GM04504 (cell line): ENCODE measurements at places on chromosomes 12 and 14.
A peak's percentile ranks its signal among the peaks of the same experiment; 100 is the strongest.

GRCh38 chr12:52057638-52058576, 6.7 kb downstream of the NR4A1 start:
- no peak for DNase-seq

DNA sequence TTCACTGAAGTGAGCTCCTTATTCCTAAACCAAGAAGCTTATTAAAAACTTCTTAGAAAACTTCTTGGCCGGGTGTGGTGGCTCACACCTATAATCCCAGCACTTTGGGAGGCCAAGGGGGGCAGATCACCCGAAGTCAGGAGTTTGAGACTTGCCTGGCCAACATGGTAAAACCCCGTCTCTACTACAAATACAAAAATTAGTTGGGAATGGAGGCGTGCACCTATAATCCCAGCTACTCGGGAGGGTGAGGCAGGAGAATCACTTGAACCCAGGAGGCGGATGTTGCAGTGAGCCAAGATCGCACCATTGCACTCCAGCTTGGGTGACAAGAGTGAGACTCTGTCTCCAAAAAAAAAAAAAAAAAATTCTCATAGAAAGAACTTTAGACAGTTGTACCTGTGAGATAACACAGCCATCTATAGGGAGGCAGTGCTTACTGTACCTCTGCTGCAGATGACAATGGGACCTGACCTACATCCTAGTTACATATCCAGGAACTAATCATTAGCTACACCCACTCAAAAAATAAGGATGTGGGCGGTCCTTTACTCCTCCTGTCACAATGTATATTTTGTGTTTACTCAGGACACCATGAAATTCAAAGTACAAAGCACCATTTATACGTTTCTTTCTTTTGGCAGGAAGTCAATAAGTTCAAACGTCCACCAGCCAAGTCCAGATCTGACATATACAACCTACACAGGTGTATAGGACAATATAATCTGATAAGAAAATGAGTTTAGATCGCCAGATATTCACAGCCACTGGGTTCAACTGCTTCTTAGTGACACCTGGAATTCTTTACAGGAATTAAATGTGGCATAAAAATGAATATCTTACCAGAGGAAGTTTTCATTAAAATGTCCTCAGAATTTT, 14.9 kb downstream of the STXBP6 start:
- no peak for DNase-seq

DNA sequence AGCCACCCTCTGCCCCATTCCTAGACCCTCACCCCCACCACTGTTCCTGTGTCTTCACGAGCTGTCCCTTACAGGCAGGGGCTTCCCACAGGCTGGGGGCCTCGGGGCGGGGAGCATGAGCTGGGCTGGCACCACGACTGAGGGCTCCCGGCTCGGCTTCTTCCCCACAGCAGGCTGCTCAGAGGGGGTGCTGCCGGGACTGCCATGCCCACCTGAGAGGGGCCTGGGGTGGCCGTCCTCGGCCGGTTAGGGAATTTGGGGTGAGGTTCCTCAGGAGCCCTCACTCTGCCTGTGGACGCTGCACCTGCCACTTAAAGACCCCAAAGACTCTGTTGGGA, 6.8 kb downstream of the SLC25A47 start:
- DNase-seq, result no peak

DNA sequence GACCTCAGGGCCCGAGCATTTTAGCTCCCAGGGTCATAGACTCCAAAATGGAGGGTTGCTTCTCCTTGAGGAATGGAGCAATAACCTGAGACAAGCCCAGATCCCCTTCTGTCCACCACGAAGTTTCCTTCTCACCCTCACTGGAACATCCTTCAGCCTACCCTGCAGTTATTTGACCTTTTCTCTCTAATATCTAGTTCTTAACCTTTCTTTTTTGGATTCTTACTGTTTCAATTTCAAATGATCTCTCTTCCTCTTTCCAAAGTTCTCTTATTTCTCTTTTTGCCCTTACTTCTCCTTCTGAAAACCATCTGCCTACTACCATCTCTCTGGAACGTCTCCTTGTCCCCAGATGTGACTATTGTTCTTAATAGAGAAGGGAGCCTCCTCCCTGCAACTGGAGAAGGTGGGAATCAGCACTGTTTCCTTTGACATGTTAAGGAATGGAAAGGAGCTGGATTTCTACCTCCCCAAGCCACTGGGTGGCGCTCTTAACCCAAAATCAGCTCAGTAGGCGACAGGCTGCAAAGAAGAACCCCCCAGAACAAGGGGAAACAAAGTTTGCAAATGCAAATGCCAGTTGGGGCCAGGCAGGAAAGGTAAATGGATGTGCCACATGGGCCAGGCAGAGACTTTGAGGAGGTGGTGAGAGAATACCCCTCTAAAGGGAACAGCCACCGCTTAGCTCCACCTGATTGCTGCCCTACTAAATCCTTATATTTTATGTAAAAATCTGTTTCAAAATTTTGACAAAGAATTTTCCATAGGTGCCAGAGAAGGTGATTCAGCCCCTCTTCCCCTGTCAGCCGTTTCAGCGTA, 22.4 kb upstream of the PDE1B start:
- no peak for DNase-seq

- peak; percentile 88 for DNase-seq
Measured at GRCh38 chr12:121786440-121786825, 7.1 kb downstream of the RHOF start.

GRCh38 chr14:50447461-50447860, 50.8 kb upstream of the CDKL1 start:
- DNase-seq, result no peak

GRCh38 chr12:75337905-75338304, 3.4 kb downstream of the GLIPR1L1 start:
- DNase-seq, result no peak

DNA sequence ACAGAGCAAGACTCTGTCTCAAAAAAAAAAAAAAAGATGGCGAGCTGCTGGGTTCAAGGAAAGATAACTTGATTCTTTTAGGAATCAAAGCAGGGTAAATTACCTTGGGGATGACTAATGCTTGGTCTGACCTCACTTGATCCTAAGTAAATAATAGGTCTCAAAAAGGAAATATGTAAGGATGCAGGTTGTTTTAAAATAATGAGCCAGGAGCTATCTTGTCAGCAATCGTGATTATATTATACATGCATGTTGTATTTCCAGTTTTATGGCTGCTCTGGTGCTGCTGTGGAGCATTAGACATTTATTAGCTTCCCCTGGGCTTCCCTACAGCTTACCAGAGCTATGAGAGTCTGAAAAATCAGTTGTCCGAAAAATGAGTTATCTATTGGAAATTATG, 2.6 kb downstream of the EIF2B2 start:
- no peak for DNase-seq

DNA sequence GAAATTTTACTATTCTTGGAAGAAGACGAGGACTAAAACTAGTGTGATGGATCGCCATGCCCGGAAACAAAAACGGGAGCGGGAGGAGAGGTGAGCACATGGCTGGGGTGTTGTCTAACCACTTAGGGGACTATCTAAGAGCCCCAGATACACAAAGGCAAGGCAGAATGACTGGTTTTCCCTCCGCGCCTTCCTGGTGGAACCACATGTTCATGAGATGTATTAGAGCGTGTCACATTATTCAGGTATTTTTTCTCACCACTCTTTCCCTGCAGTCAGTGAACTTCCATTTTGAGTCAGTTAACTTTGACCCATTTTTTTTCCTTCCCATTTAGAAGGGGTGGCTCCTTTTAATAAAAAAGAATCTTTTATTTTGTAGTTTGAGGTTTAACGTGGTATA, 68.8 kb upstream of the TRAF3 start:
- no peak for DNase-seq

DNA sequence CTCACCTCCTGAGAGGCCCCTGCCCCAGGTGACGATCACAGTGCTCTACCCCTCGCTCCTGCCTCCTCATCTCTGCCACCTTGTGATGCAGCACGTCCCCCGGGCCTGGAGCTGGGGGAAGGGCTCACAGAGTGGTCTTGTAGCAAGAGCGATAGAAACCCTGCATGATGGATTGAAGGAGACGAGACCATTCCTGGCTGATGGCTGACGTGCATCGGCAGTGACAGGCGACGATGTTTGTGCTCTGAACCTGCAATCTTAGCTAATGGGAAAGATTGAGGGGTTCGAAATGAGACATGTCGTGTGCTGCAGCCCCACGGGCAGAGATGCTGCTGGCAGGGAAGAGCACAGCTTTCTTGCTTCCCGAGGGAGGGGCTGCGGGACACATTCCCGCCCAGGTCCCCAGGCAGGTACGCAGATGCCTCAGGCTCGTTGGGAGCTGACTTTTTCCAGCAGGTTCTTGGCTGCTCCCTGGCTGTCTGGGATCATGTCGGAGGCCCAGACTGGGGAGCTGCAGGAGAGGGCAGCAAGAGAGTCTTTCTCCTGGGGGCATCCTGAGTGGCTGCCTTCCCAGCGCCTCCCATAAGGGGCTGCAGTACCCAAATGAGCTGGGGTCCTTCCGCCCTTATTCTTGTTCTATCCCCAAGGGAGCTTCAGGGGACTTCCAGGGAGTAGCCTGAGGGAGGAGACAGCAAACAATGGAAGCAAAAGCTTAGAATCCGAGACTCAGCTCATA, 38.7 kb upstream of the GPATCH2L start:
- DNase-seq, result no peak

GRCh38 chr14:76015668-76016067, 30.1 kb downstream of the IFT43 start:
- no peak for DNase-seq

DNA sequence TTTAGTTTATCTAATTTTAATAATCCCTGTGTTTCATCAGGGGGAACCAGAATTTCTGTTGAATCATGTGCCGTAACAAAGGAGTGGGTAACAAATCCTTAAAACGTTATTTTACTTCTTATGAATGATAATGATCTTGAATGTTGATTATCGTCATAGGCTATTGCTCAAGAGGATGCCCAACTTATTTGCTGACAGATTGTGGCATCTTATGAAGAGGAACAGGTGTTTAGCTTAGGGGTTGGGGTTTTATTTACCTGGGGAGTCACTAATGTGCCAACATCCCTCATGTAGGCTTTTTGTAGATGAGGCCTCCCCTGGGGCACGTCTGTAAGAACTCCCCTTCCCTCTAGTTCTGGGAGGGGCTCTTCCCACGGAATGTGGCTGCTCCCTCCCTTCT, 32.4 kb upstream of the TMX1 start:
- no peak for DNase-seq

GRCh38 chr12:113403435-113404415, at the start of gene SDS:
SDS (minus strand) TSS chr12:113403887; CDS start chr12:113399708, 4,179 bp downstream.
- DNase-seq, result no peak

GRCh38 chr14:32341947-32342846, 13.1 kb downstream of the AKAP6 start:
- no peak for DNase-seq

GRCh38 chr14:72129291-72129690, 197.1 kb downstream of the RGS6 start:
- DNase-seq, result no peak

DNA sequence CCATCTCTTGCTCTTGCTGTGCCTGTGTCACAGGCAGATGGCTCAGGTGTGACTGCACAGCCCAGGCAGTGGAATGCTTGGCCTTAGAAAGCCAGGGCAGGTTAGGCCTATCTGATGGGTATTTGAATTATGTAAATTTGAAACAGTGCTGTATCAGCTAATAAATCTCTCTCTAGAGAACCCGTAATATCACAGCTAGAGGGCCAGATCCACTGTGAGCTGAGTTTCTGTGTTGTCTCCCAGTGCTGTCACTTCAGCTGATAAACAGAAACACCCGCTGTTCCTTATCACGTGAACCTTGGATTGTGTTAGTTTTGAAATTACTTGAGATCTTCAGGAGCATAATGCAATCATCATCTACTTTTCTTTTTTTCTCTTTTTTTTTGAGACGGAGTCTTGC, 21.5 kb upstream of the ALDH2 start:
- no peak for DNase-seq

GRCh38 chr14:97177016-97177415, 379.8 kb downstream of the VRK1 start:
- no peak for DNase-seq

DNA sequence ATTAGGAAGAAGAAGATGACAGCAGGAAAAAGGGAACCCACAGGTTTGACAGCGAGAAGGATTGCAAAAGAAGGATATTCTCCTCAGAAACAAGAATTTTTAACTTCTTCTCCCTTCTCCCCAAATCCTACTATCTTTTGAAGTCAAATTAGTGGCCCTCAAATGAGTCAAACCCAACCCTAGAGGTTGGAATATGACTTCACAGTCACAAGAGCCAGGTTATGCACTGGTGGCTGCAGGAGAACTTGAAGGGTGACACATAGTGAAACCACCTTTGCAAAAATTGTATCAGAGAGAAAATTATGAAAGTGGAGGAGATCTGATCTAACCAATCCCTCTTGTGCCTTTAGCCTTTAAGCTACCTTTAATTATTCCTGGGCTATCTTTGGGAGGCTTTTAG, 386.2 kb upstream of the CCDC196 start:
- DNase-seq, result no peak

DNA sequence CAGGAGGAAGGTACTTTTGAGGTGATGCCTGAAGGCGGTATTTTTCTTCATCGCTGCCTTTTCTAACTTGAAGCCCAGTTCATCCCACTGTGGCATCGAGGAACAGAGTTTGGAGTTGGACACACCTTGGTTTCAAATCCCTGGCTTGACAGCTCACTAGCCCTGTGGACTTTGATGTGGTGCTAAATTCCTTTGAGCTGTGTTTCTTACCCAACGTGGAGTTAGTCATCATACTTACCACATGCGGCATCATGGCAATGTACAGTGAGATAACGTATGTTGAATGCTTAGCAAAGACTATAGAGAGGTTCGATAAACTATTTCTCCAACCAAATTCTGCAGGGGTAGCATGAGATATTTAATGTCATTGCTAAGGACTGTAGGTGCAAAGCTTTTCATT, 3.4 kb downstream of the PLEKHG3 start:
- DNase-seq, result no peak

- no peak for DNase-seq
Measured at GRCh38 chr14:36582011-36582873, at the start of gene NKX2-8. NKX2-8 (minus strand) TSS chr14:36582614; CDS start chr14:36582389, 225 bp downstream.

DNA sequence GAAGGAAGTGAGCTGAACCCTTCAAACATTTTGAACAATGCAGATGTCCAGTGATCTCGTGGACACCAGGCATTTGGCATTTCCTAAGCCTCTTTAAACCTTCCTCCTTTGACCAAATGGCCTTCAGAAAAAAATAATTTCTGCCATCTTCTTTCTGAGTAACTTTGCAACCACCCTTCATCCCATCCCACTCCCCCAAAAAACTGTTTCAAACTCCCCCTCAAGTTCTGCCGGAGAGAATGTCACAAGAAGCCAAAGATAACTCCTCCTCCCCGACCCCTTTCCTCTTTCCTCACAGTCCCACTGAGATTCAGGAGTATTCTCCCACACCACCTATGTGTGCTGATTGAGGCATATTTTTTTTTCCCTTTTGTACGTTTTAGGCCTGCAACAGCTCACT, 1.7 kb downstream of the KSR2 start:
- no peak for DNase-seq

DNA sequence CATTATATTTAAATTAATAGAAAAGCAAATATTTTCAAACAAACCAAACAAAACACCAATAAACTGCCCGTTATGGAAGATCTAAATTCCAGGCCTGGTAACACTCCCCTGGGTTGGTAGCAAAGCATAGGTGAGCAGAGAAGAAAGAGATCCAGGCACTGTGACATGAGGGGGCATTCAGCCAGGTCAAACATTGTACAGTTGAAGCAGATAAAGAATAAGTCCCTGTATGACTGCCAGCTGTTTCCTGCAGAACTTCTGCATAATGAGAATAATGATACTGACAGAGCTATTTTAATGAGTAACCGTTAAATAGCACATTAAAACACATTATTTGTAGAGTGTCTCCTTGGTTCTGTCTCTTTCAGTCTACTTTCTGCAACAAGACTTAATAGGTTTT, 35.4 kb downstream of the SLC38A1 start:
- DNase-seq, result no peak

GRCh38 chr12:108701779-108702441, 29.4 kb downstream of the CORO1C start:
- no peak for DNase-seq

- DNase-seq, result peak; percentile 23
Measured at GRCh38 chr12:82415402-82415801, 57.1 kb downstream of the METTL25 start.
